GM13977 (cell line): ENCODE measurements at places on chromosomes 7 and 10.

DNA sequence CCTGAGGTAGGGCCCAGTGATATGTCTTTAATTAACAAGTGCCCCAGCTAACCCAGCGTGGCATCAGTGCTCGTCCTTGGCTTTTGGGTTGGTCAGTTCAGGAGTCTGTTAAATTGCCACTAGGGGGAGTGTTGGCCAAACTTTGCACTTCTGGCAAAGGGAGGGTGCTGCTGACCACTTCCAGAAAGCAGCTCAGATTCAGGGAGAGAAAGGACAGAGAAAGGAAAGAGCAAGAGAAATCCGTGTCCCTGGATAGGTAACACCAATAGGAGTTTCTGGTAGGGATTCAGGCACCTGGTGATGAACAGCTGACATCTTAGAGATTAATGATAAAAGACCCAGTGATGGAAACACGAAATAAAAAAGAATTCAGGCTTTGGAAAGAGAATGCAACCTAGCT is 243.1 kb upstream of the AOAH start:
- DNase-seq: peak; percentile 23

DNA sequence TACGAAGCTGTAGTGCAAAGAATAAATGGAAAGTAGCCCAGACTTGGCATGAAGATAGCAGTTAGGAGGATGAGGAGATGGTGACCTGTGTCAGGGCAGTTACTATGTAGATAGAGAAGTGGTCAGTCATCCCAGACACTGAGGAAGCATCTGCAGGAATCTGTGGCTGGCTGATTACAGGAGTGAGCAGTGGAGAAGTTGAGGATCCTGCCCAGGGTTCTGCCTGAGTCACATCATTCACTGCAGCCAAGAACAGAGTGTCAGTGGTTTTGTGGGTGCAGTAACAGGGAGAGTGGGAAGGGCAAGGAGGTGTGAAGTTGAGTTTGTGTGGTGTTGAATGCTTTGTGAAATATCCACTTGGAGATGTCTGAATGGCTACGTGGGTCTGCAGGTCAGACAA is 676.4 kb upstream of the NRP1 start:
- DNase-seq: no peak

- DNase-seq: no peak
Measured at GRCh38 chr7:155527664-155528063, 18.7 kb downstream of the CNPY1 start.

DNA sequence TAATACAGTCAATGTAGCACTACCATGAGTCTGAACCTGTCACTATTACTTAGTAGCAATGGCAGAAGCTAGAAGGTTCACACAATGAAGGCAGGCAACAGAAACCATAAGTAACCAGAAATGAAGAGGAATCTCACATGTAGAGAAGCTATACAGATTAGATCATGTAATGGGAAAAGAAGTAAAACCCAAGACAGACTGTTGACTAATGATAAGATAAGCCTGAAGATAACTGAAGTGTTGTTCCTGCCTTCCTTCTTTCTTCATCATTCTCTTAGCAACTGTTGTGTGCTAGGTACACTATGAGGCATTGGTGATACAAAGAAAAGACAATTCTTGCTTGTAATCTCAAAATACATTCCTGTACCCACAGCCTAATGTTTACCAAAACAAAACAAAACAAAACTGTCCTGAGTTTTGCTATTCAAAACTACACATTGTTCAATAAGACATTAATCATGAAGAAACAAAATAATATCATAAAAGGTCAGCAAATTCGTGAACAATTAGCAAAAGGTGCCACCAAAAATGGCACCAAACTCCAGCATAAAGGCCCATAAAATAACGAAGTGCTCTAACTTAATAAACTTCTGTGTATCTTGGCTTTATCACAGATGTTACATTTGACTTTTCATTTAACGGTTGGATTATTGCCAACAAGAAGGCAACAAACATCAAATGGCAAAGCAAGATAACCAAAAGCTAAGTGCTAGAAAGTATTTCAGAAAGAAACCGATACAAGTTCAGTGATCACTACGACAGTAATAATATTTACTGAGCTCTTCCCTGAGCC is 27.1 kb downstream of the ZNF800 start:
- no peak for DNase-seq
